GM23338 (cell line): ENCODE measurements at places on chromosomes 11 and 22.
A peak's percentile ranks its signal among the peaks of the same experiment; 100 is the strongest.

- no peak for DNase-seq
Measured at GRCh38 chr11:65275906-65276305, 14.1 kb downstream of the POLA2 start.

DNA sequence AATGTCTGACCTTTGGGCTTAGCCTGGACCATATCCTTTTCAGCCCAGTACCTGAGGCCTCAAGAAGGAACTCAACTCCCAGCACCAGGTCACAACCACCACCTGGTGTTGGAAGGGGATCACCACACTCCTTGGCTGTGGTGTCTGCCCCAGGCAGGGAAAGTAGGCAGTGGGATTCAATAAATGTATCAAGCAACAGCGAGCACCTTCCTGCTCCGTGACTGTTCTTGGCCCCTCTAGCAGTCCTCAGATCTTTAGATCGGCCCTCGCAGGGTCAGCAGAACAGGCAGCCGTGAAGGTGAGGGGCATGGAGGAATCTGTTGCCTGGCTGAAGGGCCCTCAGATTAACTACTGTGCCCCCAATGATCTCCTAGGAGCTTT is 15.9 kb downstream of the ARFGAP2 start:
- DNase-seq: peak; percentile 30

- DNase-seq: no peak
Measured at GRCh38 chr22:50486561-50487289, at the start of gene MIOX. Gene MIOX, plus strand, starts transcription at chr22:50486859. Its CDS starts 39 bp downstream, at chr22:50486898.

DNA sequence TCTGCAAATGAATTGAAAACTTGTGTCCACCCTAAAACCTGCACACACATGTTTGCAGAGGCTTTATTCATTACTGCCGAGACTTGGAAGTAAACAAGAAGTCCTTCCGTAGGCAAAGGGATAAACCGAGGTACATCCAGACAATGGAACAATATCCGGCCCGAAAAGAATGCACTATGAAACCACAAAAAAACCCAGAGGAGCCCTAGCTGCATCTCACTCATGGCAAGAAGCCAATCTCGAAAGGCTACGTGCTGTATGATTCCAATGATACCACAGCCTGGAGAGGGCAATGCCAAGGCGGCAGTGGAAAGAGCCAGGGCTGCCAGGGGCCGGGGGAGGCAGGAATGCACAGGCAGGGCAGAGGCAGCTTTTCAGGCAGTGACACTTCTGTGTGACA is 3.2 kb upstream of the MRPL23 start:
- DNase-seq: no peak

DNA sequence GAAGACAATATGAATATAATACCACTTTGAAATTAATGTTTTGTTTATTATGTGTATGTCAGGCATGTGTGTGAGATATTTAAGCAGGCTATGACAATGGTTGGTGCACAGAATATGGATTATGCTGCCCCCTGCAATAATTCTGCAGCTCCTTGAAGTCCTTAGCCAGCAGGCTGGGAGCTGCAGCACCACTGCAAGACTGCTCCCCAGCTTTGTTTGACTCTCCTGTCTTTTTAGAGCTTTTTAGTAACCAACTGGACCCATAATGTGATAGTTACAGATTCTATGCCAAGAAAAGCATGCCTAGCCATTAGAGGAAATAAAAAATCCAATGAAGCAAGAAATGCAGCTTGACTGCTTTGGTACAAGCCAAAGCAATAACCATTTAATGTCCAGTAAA is 535.1 kb downstream of the TMEM135 start:
- DNase-seq: no peak

DNA sequence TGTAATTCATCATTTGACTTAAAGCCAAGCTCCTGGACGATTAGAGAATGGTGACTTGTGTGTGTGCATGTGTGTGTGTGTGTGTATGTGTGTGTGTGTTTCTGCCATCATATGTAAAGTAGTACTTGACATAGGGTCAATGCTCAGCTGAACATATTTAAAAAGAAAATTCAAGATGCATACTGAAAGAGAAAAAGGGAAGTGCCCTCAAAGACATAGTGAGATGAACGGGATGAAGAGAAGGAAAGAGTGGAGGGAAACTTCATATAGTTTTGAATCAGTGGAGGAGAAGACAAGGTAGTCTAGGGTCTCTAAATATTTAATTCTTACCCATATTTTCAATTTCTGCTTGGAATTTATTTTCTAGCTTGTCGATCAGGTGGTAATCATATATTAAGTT is 4.0 kb downstream of the TCN1 start:
- no peak for DNase-seq

DNA sequence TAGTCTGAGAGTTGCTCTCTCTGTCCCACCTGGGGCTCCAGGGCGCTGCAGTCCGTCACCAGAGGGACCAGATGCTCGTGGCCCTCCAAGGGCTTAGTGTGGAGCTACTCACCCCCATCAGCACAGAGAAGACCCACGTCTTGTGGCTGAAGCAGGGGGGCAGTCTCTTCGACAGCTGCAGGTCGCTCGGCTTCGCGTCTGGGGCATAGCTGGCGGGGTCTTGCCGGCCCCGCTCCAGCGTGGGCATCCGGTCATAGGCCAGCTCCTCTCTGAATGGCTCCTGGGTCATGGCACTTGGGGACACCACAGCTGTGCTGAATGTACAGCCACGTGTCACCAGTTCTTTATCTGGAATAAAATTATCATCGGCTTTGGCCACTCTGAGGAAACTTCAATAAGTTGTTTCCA is 608 bp downstream of the MLC1 start:
- DNase-seq: no peak

GRCh38 chr11:20474176-20474881 is 86.8 kb downstream of the PRMT3 start:
- DNase-seq: peak; percentile 71

DNA sequence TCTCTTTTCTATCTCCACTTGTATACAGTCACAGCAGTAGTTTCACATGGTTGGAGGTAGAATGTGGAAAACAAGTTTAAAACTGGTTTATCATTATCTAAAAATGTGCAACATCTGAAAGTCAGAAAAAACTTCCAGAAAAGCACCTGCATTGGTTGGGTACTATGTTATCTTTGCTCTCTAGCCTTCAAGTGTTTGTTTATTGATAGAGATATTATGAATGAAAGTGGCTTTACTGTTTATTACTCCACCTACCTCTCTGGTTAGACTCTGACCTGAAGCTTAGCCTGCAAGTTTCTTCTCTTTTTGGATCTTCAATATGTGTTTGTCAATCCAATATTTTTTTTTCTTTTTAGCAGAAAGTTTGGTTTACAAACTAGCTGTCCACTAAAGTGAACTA is 2161.4 kb upstream of the RAG2 start:
- DNase-seq: no peak

DNA sequence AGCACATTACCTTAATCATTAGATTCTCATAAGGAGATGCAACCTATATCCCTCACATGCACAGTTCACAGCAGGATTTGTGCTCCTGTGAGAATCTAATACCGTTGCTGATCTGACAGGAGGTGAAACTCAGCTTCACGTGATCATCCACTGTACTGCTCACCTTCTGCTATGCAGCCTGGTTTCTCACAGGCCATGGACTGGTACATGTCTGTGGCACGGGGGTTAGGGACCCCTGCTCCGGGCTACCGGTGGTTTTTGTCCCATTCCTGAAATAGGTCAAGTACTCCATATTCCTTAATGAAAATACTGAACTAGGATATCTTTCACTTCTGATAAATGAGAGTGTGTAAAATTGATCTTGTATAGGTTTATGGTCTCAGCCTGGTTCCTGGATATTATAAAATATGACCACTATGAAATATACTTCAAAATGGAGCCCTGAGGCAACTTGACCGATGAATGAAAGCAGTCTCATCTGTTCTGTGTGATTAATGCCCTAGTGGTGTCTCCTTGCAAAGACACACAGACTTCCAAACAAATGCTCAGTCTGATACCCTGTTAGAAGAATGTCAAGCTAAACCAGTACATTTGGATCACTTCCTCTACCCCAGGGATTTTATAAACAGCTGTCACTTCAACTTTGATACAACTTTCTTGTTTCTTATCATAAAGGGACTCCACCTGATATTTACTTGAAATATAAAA is 492.9 kb upstream of the ANO3 start:
- peak; percentile 40 for DNase-seq

GRCh38 chr22:45562537-45563361 is 60.1 kb downstream of the FBLN1 start:
- no peak for DNase-seq

- DNase-seq: no peak
Measured at GRCh38 chr11:12134236-12134585, 23.8 kb downstream of the MICAL2 start.

DNA sequence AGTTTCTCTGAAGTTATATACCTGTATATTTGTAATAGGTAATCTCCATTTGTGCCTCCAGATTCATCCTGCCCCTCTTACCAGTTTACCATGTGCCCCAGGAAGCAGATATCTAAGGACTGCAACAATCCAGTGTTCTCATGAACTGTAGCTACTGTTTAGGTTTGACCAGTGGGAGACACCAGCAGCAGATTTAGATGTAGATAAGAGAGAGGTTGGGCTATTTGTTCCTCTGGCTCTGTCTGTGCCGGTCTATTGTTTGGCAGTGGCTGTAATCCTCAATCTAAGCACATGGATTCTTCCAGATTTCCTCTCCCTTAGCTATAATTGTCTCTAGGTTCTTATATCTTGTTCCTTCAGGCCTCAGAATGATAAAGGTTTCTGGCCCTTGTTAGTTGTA is 88.4 kb downstream of the ANO3 start:
- DNase-seq: peak; percentile 11

GRCh38 chr11:46475051-46475925 is 83.7 kb upstream of the CHRM4 start:
- DNase-seq: no peak

GRCh38 chr11:83157594-83158356 is 844 bp downstream of the PCF11 start:
- peak; percentile 62 for DNase-seq

DNA sequence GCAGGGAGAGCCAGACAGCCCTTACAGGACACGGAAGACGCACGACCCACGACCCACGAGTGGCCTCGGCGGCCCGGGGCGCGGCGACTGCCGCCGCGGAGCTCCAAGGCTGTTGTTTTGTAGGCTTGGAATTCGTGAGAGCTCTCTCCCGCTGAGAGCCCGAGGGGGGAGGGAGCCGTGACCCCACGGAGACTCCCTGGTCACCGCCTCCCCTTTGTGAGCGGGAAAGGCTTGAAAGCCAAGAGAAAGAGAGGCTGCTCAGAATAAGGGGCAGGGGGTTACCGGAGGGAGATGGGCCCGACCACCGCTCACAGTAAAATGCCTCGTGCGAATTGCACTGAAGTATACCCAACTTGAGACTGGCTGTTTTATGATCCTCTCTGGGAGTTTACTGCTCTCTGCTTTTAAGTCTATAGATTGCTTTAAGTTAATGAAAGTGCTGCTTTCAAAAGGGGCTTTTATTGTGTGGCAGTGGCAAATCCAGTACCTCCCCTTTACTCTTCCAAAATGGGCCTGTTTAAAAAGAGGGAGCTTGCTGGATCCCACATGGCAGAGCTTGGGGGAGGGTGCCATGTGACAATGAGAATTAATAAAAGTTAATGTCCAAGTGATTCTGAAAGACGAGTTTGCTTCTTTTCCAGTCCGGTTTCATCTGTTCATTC is 2.9 kb downstream of the PKNOX2 start:
- DNase-seq: peak; percentile 76

- no peak for DNase-seq
Measured at GRCh38 chr11:106770489-106771085, 247.7 kb downstream of the GUCY1A2 start.

DNA sequence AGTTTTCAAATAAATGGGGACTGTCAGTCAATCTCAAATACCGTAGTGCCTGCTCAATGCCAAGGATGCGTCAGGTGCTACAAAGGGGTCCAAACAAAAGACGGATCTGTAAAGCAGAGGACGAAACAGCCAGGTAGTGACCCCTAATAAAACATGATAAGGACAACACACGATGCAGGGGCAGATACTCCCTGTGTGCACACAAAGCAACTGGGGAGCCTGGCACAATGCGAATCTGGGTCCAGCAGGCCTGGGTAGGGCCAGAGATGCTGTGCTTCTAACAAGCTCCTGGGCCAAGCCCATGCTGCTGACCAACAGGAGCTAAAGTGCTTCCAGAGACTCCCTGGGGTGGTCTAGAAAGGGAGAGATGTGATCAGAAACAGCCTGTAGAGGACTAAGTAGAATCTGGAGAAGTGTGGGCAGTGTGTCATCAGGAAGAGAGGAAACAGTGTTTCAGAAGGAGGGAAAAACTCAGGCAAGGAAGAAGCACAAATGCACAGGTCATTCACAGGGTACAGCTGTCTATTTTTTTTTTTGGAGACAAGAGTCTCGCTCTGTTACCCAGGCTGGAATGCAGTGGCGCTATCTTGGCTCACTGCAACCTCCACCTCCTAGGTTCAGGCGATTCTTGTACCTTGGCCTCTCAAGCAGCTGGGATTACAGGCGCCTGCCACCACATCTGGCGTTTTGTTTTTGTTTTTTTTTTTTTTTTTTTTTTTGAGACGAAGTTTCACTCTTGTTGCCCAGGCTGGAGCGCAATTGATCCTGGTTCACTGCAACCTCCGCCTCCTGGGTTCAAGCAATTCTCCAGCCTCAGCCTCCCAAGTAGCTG is 74.5 kb downstream of the MICAL3 start:
- no peak for DNase-seq

- peak; percentile 65 for DNase-seq
Measured at GRCh38 chr11:128901653-128902514, 10.7 kb downstream of the KCNJ5 start.

DNA sequence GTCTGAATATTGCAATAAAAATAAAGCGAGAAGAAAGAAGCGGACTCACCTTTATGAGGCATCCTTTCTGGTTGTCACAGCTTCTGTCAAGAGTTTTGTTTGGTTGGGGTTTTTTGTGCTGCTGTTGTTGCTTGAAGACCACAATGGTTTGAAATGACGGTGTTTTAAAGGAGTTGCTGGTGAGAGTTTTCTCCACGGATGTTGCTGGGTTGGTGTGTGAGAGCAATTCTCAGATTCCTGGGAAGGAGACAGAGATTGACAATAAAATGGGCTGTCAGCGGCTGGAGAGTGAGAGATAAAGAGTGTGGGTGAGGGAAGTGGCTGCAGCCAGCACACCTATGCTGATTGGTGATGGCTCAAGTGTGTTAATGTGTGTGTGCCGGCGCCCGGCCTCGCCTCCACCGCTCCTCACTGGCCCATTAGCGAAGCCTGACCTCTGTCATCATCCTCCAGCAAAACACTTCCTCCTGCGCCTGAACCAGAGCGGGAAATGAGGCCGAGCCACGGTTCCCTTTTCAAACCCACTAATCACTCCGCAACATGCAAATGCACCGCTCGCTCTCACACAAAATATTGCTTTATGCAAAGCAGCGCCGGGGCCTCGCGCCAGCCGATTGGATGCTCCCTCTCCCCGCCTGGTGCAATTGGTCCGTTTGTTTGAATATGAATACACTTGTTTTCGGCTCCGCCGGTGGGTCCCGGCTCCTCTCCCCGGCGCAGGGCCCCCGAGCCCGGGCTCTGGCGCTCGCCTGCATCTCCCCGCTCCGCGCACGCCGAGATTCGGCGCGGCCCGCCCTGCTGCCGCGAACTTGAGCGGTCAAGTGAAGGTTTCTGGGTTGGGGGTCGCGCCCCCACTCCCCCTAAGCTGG is at the start of gene PAX6:
PAX6 (minus strand) TSS at position 544 of the 869 bp plus-strand sequence. CDS start 4,911 bp downstream, outside the sequence.
- DNase-seq: peak; percentile 89

- DNase-seq: no peak
Measured at GRCh38 chr11:55658608-55659007, 3.4 kb upstream of the OR4C6 start.
